LoVo (cell line): ENCODE measurements at places on chromosomes 7 and 10.

DNA sequence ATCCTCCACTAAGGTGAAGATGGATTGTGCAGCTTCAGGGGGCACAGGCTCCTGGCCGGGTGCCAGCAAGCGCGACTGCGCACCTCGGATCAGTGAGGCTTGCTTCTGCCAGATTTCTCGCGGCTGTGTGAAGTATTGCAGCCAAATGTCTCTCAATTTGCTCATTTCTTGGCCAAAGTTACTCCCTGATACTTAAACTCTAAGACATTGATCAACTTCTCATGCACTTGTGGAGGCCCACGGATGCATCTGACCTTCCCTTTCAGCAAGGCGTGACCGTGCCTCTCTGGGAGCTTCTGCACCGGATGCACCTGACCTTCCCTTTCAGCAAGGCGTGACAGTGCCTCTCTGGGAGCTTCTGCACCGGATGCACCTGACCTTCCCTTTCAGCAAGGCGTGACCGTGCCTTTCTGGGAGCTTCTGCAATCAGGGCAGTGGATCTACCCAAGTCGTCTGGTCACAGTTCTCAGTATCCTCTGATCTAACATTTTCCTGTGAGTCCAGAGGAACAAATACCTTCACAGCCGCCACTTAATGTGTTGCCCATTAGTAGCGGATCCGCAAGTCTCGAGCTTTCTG, 248.3 kb downstream of the ADARB2 start:
- no peak for DNase-seq

DNA sequence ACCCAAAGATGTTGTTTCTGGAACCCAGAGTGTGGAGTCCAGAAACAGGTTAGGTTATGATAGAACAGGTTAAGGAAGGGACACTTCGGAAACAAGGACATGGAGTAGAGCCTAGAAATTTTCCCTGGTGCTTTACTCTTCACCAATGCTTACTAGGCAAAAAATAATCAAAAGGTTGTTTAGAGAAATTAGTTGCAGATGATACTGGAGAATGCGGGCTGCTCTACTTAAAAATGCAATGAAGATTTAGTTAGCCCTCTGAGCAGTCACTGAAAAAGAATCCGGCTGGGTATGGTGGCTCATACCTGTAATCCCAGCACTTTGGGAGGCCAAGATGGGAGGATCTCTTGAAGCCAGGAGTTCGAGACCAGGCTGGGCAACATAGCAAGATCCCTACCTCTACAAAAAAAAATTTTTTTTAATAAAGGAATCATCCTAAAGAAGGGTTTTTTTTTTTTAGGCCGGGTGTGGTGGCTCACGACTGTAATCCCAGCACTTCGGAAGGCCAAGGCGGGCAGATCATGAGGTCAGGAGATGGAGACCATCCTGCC, 3.3 kb upstream of the UBE2H start:
- no peak for DNase-seq

DNA sequence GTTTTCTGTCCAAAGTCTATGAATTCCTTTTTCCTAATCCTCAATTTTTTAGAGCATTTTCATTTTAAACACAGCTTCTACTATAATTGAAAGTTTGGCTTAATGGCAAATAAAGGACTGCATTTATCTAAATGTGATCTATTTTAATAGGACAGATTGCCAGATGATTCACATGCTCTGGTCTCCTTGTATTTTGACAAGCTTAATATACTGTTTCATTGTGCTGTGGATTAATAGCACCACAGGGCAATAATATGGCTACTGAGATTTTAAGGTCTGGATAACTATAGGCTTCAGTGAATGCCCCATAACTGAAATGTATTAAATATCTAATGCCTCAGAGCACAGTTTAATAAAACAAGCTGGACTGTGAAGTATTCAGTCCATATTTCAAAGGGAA, 1362.8 kb downstream of the XPNPEP1 start:
- DNase-seq: no peak

DNA sequence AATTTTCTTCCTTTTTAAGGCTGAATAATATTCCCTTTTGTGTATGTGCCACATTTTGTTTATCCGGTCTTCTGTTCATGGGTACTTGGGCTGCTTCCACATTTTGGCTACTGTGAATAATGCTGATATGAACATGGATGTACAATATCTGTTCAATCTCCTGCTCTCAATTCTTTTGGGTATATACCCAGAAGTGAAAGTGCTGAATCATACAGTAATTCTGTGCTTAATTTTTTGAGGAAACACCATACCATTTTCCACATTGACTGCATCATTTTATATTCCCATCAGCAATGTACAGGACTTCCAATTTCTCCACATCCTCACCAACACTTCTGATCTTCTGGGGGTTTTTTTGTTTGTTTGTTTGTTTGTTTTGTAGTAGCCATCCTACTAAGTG, 135.0 kb upstream of the INHBA start:
- DNase-seq: no peak

GRCh38 chr7:2490181-2490651, 14.0 kb upstream of the GRIFIN start:
- no peak for DNase-seq

DNA sequence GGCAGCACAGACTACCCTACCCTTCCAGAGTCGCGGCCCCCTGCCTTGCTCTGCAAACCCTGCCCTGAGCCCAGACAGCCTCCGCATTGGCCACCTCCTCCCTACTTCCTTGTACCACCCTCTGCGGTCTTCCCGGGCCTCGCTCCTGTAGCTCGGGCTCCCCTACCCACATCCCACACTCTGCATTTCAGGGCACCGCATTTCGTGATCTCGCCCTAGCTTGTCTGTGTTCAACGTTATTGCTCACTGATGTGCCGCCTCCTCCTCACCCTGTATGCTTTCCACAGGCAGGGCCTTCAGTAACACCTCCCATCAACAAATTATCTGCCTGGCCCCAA, 6.6 kb downstream of the PDIA4 start:
- DNase-seq: no peak

DNA sequence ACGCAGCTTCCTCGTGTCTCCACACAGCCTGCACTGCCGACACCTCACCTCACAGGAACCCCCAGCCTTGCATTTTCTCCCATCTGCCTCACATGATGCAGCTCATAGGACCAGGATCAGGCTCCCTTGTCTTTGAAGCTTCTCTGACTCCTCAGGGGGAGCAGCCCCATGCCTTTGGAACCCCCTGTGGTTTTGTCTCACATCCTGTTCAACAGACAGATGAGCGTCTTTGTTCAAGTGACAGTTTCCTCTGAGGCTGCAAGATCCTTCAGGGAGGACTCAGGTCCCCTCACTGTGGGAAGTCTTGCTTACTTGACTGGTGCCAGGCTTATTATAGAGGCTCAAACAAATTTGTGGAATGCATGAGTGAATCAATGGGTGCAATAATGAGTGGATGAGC, 667.1 kb downstream of the INHBA start:
- no peak for DNase-seq

GRCh38 chr10:62264126-62264525, 4.5 kb downstream of the RTKN2 start:
- DNase-seq: no peak

- DNase-seq: no peak
Observed at GRCh38 chr10:118307859-118308258, 34.3 kb downstream of the FAM204A start.

DNA sequence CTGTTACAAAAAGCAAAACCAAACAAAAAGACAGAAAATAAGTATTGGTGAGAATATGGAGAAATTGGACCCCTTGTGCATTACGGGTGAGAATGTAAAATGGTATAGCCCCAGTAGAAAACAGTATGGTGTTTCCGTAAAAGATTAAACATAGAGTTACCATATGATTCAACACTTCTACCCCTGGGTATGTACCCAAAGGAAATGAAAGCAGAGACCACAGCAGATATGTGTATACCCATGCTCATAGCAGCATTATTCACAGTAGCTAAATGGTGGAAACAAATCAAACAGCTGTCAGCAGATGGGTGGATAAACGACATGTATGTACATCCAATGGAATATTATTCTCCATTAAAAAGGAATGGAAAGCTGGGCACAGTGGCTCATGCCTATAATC, 42.4 kb downstream of the STARD3NL start:
- DNase-seq: no peak

DNA sequence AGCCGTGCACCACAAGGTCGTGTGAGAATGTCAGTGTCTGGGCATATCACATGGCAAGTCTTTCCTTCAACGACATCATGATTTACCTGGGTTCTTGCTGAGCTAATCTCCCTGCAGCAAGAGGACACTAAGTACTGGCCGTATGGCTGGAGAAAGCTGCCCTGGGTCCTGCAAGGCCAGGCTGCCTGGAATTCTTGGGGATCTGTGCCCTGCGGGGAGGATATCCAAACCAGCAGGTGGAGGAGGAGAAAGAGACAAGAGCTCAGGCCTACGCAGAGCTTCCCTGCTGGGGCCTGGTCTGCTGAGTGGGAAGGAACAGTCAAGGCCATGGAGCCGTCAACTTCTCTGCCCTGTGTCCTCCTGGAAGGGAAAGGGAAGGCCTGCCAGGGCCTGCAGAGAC, 552.6 kb downstream of the LRMDA start:
- no peak for DNase-seq

- DNase-seq: no peak
Observed at GRCh38 chr10:126012485-126012884, 116.1 kb downstream of the FANK1 start.

DNA sequence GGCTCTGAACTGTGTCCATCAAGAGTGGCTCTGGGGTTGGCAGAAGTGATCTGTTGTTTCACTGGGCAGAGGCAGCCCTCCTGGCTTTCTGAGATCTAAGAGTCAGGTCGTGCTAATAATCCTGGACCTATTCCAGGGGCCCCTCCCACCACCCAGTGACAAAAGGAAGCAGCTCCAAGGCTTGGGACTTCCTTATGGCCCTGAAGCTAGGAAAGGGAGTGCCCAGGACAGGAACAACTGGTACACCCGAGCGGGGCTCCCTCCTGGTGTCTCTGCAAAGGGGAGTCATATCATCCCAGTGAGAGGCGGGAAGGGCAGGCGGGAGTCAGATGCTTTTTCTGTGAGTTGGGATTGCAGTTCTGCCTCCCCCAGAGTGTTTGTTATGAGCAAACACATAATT, 32.3 kb downstream of the RPS24 start:
- peak; percentile 66 for DNase-seq

GRCh38 chr7:21980926-21981500, 35.3 kb upstream of the CDCA7L start:
- DNase-seq: no peak

DNA sequence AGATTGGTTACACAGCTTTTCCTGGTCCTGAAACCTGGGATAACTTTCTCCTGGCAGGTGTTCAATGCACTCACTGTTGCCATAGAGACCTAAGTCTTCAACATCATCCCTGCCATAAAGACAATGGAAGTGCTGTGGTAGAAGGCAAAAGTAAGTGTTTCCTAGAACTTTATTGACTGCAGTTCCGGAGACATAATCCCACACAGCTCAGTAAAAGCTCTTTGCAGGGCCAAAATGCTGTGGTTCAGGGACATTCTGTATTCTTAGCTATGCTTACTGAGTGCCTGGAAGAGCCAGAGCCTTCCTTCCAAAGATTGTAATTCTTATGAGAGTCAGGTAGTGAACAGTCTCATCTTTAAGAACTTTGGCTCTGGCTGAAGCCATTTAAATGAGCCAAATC, 5.3 kb downstream of the WIPF3 start:
- DNase-seq: no peak

DNA sequence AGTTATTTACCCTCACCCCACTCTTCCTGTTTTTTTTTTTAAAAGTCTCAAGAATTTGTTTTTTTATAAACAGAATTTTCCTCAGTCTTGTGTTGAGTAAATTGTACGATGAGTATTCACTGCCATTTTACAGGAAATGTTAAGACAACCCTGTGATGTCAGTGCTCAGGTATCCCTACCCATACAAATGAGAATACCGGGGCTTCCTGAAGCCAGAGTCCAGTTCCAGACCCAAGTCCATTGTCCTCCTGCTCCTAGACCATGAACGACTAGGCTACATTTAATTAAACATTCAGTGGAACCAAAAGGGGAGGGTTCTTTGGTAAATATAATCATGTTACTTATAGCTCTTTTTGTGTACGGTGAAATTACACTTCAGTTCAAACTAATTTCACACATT, 79.2 kb downstream of the GNAI1 start:
- DNase-seq: no peak

GRCh38 chr10:31063841-31064240, 32.2 kb upstream of the ZNF438 start:
- DNase-seq: no peak

GRCh38 chr7:22025075-22025474, 79.4 kb upstream of the CDCA7L start:
- DNase-seq: no peak

DNA sequence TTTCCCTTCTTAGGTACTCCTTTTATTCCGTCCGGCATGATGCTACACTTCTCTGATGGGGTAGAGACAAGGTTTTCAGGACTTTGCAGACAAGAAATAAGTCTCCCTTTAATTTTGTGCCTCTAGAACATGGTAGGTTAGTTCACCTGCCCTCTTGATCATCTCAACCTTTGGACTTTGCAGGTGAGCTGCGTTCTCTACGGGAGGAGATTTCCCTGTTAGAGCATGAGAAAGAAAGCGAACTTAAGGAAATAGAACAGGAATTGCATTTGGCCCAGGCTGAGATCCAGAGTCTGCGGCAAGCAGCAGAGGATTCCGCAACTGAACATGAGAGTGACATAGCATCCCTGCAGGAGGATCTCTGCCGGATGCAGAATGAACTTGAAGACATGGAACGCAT, 9.2 kb downstream of the CCDC136 start:
- DNase-seq: no peak

DNA sequence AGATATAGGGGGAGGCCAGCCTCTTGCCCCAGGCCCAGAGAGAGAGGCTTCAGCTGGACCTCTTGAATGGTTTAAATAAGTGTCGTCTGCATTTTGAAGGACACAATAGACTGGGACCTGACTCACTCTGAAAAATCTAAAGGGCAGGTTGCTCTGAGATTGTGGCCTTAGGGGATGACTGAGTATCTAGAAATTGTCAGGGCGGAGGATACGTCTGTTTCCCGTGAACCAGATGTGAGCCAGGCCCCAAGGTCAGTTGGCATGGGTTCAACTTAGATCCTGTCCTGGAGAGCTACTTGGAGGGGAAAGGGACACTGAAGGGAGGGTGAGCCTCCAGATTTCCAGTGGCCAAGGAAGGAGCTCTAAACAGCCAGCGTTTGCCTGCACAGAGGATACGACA, 110.2 kb downstream of the CHN2 start:
- no peak for DNase-seq

DNA sequence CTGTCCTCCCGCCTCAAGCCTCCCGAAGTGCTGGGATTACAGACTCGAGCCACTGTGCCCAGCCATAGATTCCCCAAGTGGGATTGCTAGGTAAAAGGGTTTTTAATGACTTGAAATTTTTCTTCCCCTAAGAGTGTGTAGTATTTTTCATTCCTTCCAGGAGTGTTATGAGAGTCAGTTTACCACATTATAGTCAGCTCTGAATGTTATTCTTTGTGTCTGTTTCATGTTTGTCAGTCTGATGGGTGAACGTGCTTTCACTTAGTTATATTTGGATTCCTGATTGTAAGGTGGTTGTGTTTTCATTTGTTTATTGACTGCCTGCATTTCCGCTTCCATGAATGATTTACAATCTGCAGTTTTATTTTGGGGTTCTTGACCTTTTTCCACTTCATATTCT, 6.3 kb downstream of the ZNF212 start:
- no peak for DNase-seq
